GM12891 (cell line): ENCODE measurements at places on chromosomes 6 and 20.

- DNase-seq, result no peak
Observed at GRCh38 chr6:26172608-26172968, 85.4 kb downstream of the HFE start.

DNA sequence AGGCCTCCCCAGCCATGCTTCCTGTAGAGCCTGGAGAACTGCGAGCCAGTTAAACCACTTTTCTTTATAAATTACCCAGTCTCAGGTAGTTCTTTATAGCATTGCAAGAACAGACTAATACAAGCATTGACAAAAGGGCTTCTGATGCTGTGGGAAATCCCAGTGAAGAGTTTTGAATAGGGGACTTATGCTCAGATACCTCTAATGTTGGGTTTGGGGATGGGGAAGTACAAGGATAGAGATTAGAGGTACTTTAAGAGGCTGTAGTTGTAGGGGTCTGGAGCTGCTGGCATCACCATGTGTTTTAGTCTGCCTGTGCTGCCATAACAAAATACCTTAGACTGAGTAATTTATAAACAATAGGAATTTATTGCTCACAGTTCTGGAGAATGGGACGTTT is 8.8 kb downstream of the SLX4IP start:
- no peak for DNase-seq

DNA sequence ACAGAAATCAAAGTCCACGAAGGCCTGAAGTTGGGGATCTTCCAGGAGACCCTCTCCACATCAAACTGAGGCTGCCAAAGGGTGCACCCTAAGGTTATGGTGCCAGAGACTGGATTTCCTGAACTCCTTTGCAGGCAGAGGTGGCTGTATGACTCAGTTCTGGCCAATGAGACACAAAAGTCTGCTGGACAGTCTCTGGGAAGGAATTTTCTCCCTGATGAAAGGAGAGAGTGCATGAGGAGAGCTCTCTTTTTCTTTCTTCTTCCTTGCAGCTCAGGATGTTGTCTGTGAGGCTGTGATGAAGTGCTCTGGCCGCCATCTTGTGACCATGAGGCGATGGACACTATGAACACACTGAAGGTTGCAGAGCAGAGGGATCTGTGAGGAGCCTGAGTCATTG is 85.2 kb downstream of the MDGA1 start:
- DNase-seq, result no peak

DNA sequence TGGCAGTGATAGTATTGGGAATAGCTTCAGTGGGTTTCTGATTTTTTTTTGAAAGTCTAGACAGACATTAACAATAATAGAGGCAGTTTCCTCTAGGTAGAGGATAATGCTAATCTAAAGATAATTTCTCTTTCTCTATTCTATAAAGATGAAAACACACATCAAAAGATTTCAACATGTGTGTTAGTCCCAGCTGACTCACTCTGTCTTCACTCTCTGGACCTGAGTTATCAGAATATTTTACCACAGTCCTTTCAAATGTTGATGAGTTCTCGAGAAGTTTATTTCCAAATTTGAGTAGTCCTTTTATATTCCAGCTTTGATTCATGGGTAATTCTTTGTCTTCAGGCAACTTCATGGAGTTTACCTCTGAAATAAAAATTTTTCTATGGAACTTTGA is 17.1 kb downstream of the RPRD1B start:
- DNase-seq, result no peak

DNA sequence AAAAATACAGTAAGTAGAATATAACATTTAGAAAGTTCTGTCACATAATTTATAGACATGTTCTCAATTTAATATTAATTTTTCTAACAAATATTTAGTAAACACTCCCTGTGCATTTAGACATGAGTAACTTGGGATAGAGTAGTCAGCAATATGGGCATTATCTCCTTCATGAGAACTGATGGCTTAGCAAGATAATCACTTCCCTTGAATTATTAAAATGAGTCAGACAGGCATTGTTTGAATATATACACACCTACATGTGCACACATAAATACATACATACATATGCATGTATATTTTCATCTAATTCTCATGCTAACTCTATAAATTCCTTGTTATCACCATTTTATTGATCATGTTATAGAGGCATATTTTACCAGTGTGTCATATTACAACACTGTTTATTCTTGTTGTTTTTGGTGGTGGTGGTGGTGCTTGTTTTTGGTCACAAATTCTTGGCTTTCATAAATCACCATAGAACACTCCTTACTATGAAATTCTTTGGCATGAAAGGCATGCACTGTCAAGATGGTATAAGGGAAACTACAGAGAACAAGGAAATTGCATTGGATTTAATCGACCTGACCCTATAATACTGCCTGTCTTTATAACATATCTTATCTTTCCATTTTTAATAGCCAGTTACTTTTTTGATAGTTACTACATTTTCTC is 434.5 kb upstream of the MANEA start:
- DNase-seq, result no peak

DNA sequence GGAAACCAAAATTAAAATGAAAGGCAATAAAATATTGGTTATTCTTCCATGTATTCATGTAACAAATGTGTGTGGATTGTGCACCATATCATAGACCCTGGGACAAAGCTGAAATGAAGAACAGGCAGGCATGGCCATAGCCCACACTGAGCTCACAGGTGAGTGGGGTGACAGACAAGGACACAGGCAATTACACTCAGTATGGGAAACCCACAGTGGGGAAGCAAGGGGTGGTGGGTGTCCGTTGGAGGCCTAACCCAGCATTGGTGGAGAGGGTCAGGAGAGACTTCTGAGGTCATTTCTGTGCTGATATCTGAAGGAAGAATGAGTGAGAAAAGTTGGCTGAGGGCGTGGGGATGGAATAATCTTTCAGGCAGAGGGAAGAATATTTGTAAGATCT is 47.6 kb upstream of the MAP3K4 start:
- DNase-seq, result no peak

GRCh38 chr6:128569732-128570679 is 49.6 kb upstream of the PTPRK start:
- DNase-seq, result no peak

GRCh38 chr6:43771858-43772680 is 2.1 kb downstream of the VEGFA start:
- DNase-seq, result peak; percentile 75

DNA sequence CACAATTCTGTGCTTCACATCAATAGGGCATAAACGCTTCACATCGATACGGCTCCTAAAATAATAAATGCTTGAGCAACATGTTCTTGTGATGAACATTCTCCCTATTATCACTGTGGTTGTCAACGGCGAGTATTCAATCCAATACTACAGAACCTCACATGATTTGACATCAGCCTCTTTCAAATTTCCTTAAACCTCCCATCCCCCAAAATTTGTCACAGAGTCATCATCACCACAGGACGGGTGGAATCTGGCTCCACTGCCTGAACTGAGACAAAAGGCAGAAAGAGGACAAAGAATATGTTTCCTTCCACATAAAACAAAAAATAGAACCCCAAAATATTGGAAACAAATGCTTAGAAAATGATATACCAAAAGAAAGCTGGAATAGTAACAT is 7.3 kb downstream of the THEMIS start:
- no peak for DNase-seq

GRCh38 chr6:83872386-83873118 is 13.1 kb downstream of the CYB5R4 start:
- no peak for DNase-seq

DNA sequence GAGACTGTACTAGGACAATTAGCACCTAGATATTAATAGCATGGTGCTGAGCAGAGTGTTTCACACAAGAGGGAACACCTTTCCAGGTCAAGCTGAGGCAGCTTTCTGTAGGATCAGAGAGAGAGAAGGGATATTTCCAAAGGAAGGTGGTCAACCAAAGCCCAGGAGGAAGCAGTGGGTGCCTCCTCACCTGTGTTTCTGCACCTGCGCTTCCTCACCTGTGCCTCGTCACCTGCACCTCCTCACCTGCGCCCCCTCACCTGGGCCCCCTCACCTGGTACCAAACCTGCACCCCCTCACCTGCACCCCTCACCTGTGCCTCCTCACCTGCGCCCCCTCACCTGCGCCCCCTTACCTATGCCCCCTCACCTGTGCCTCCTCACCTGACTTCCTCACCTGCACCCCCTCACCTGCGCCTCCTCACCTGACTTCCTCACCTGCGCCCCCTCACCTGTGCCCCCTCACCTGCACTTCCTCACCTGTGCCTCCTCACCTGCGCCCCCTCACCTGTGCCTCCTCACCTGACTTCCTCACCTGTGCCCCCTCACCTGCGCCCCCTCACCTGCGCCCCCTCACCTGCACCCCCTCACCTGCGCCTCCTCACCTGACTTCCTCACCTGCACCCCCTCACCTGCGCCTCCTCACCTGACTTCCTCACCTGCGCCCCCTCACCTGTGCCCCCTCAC is 67.9 kb downstream of the TTLL2 start:
- no peak for DNase-seq
